ENCODE measurements at places on chromosomes 11 and 22.

DNA sequence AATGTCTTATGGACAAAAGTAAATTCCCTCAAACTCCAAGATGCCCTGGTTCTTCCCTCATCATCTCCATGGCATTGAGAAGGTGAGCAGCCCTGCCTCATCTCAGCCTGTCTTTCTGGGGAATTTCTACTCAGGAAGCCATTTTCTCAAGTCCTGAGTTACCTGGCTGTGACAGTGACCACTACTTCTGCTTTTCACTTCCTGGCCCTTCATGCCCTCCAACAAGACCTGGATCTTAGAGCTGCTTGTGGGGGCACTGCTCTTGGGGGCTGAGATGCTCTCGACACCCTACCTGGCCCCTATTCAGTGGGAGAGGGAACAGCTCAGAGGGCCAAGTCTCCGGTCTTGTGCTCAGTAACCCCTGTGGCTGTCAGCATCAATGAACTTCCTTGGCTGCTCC lies 5.5 kb upstream of the IGSF22 start:
- no peak for DNase-seq

DNA sequence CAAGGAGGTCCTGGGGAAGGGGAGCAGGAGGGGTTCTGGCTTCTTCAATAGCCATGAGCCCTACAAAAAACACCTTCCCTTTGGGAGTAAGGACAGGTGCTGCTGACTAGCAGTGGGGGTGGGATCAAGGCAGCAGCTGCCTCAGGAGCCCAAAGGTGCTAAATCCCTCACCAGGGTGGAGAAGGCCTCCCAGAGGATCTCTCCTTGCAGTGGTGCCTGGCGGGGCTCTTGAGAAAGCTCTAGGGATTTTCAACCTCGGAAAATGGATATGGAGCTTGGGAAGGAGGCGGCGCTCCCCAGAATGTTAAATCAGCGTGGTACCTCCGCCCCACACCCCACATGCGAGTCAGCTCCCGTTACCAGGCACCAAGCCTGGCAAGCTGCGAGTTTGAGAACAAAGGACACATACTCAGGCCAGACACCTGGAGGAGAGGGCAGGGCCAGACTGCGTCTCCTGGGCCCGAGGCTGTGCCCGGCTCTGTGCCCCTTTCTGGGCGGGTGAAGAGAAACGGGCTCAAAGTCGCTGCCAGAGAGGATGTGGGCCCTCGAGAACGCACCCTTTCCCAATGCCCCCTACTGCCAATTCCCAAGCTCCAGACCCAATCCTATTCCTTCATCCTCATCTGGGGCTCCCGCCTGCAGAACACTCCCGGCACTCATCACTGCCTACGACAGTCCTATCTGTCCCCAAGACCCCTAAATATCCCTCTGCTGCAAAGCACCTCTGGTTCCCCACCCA lies 139.0 kb downstream of the BRD1 start:
- no peak for DNase-seq

- no peak for DNase-seq
These were observed 13.2 kb upstream of the OSBPL5 start for GRCh38 chr11:3178349-3178748.

GRCh38 chr11:100585728-100586127 lies 101.4 kb upstream of the ARHGAP42 start:
- no peak for DNase-seq

- no peak for DNase-seq
These were observed 22.0 kb upstream of the MYOD1 start for GRCh38 chr11:17697175-17697949.

DNA sequence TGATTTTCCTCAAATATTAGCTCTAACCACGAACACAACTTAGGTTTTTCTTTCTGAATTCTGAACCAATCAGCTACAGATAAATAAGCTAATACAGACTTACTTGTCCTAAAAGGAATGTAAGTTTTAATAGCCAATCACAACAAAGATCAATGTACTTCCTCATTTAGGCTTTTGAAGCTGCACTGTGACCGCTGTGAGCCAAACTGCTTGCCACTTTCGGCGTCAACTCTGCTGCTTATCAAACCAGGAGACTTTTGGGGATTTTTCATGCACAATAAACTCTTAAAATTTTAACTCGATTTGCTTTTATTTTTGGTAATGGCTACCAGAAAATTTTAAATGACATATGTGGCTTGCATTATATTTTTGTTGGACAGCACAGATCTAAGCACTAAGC lies 92.5 kb downstream of the TMPRSS5 start:
- DNase-seq, result no peak

GRCh38 chr11:35853971-35854370 lies 89.9 kb upstream of the LDLRAD3 start:
- DNase-seq, result no peak

GRCh38 chr11:62710001-62710345 lies 2.5 kb downstream of the GNG3 start:
- peak; percentile 59 for DNase-seq

All from stomach (tissue), 19 donors.